Activated T-helper 2 cell treated with anti-CD3 and anti-CD28 coated beads, Interferon-gamma antibody, Interleukin-2, Interleukin-4, amounts not matched to agents 10 μg/mL and 5 μg/mL and 100 μg/mL, durations not matched to agents 14 hours and 24 hours and 36 hours (primary cell): ENCODE measurements at places on chromosomes 6 and 20. TPM values are rescaled to one million over a fixed set of nuclear protein-coding genes. Genes with fewer than 3 reads are reported as not detected.

SLC32A1 gene
- not detected in 2 replicates for total RNA-seq

BPIFB1 gene
- total RNA-seq: not detected in 2 replicates

DNA sequence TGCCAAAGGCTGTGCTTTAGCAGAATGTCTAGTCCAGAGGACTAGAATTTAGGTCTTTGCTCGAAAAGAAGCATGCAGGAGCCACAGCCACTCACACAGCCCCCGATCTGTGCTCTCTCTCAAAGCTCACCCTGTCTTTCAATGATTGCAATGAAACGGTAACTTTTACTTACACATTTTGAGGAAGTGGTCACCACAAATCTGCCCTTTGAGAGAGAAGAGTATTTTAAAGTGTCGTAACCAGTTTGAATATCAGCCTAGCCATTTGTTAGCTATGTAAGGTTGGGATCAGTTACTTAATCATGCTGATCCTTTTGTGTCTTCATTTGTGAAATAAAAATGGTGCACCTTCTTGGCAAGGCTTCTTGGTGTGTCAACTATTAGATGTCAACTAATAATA lies 209.0 kb downstream of the TFAP2A start:
- H3K36me3 ChIP-seq: no peaks in the 10 kb centered on the region
- no peaks in the 10 kb centered on the region for H3K27me3 ChIP-seq
- no peak overlapping the region for H3K4me3 ChIP-seq
- H3K4me1 ChIP-seq: no peaks in the 10 kb centered on the region
- no peak for DNase-seq

DNA sequence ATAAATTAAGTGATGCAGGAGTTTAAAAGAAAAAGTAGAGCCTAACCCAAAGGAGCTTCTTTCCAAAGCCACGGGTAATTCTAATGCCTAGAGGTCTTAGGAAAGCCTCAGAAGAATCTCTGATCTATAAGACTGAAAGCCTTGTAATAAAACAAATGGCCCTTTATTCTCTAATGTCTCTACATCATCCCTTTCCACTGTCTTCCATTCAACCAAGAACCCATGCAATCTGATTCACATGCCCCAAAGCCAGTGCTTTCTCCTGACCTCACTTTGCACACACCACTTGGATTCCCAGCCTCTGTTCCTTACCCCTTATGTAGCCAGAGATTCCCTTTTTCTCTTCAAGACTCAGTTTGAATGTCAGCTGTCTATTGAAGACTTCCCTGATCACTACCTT lies 252.9 kb upstream of the NRSN1 start:
- no peak overlapping the region for H3K27ac ChIP-seq
- H3K27me3 ChIP-seq: no peaks in the 10 kb centered on the region
- H3K4me3 ChIP-seq: no peak overlapping the region
- no peak for DNase-seq
- H3K4me1 ChIP-seq: no peaks in the 10 kb centered on the region

- no peaks in the 10 kb centered on the region for H3K36me3 ChIP-seq
- H3K4me1 ChIP-seq: peaks cover 18% of the 10 kb centered on the region
- no peak overlapping the region for H3K27ac ChIP-seq
Measured at GRCh38 chr6:40438246-40438887, 148.8 kb downstream of the LRFN2 start.
